Activated T-cell treated with anti-CD3 and anti-CD28 coated beads, Interleukin-2, amount 50 U/mL, for 48 hours (primary cell): ENCODE measurements at places on chromosomes 12 and 14.

GRCh38 chr14:46661728-46662127 lies 10.1 kb upstream of the RPL10L start:
- no peak for DNase-seq

GRCh38 chr14:61472801-61473376 lies 151.5 kb downstream of the PRKCH start:
- DNase-seq: peak; percentile 88

DNA sequence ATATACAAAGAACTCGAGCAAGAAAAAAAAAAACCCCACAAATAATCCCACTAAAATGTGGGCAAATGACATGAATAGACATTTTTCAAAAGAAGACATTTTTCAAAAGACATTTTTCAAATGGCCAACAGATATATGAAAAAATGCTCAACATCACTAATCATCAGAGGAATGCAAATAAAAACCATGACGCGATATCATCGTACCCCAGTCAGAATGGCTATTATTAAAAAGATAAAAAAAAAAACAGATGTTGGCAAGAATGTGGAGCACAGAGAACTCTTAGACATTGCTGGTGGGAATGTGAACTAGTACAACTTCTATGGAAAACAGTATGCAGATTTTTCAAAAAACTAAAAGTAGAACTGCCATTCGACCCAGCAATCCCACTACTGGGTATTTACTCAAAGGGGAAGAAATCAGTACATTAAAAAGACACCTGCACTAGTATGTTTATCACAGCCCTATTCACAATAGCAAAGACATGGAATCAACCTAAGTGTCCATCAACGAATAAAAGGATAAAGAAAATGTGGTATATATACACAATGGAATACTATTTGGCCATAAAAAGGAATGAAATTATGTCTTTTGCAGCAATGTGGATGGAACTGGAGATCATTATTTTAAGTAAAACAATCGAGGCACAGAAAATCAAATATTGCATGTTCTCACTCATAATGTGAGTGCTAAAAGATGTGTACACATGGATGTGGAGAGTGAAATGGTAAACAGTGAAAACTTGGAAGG lies 16.3 kb downstream of the ZBTB39 start:
- DNase-seq: no peak

- no peak for DNase-seq
Measured at GRCh38 chr12:99131751-99132199, 486.7 kb downstream of the APAF1 start.

DNA sequence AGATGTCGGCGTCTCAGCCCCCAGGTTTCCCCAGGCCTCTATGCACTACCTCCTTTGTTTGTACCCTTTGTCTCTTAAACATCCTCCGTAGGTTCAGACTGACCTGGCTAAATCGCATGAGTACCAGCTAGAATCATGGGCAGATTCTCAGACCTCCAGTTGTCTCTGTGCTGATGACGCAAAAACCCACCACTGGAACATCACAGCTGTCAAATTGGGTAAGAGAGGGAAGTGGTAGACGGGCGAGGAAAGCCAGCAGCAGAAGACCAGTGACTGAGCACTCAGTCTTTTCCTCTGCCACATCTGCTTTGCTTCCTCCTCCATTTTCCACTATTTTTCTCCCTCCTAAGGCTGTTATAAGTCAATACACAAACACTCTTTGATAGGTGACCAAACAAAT lies 29.7 kb downstream of the A2ML1 start:
- DNase-seq: no peak

DNA sequence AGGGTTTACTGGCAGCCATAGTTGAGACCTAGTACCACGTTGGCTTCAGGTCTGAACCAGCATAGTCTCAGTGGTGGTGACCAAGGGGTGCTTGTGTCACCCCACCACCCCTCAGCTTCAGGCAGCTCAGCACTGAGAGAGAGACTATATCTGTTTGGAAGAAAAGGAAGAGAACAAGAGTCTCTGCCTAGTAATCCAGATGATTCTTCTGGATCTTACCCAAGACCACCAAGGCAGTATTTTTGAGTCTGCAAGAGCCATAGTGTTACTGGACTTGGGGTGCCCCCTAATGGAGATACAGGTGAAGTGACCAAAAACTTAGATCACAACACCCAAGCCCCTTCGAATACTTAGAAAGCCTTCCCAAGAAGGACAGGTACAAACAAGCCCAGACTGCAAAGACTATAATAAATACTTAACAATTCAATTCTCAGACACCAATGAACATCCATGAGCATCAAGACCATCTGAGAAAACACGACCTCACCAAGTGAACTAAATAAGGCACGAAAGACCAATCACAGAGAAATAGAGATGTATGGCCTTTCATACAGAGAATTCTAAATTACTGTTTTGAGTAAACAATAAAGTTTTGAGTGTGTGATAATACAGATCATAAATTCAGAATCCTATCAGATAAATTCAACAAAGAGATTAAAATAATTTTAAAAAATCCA lies 107.0 kb downstream of the HELB start:
- DNase-seq: peak; percentile 25

- DNase-seq: no peak
Measured at GRCh38 chr12:105977236-105977635, 161.5 kb downstream of the NUAK1 start.

DNA sequence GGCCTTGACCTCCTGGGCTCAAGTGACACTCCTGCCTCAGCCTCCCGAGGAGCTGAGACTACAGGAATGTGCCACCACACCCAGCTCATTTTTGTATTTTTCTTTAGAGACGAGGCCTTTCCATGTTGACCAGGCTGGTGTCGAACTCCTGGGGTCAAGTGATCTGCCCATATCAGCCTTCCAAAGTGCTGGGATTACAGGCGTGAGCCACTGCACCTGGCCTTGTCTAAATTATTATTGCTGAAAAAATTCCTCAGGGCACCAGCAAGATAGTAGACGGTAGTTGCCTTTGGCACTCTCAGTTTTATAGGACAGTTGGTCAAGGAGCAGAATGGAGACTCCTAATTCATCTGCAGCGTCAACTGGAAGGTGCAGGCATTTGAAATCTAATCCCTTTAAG lies 2.5 kb upstream of the AICDA start:
- no peak for DNase-seq

GRCh38 chr12:70121562-70121961 lies 121.7 kb upstream of the CNOT2 start:
- DNase-seq: no peak

- no peak for DNase-seq
Measured at GRCh38 chr12:21608196-21608595, 3.5 kb upstream of the GYS2 start.

DNA sequence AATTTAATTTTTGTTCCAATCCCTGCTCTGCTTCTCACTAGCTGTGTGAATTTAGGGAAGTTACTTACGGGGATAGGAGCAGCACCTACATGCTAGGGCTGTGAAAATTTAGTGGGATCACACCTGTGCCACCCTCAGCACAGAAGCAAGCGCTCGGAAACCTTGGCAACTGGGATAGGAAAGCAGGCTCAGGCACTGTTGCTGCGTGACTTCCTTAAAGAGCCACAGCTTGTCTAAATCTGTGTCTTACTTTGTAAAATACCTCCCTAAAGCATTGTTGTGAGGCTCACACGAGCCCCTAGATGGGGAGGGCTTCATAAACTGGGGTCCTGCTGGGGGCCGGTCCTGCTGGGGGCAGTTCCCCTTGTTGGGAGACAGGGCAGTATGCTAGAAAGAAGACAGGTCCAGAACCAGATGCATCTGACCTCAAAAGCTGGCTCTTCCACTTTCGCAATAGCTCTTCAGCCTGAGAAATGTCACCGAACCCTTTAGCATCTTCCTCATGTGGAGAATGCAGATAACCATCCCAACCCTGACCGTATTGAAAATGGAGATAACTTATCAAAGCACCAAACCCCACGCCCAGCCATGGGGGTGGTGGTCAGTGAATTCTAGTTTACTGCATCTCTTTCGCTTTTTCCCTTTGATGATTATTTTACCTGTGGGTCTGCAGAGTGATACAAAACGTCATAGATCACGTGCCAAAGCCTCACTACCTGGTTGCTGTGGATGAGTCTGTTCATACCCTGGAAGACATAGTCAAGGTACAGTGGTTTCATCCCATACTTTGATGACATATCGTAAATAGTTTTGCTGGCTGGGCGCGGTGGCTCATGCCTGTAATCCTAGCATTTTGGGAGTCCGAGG lies 54.1 kb downstream of the AK7 start:
- no peak for DNase-seq

DNA sequence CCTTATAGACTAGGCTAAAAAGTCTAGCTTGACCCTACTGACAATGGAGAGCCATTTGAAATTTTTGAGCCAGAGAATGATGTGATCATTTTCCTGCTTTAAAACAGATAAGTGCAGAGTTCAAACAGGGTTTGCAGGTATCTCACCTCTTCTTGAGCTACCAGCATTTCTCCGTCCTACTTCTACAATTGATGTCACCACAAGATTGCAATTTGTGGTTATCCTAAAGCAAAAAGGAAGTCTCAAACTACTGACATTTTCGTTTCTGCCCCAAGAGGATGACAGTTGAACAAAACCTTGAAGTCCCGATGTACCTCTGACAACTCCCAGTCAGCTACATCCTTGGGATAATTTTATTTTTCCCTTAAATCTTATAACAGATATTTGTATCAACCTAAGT lies 86.7 kb downstream of the PTGER2 start:
- no peak for DNase-seq

DNA sequence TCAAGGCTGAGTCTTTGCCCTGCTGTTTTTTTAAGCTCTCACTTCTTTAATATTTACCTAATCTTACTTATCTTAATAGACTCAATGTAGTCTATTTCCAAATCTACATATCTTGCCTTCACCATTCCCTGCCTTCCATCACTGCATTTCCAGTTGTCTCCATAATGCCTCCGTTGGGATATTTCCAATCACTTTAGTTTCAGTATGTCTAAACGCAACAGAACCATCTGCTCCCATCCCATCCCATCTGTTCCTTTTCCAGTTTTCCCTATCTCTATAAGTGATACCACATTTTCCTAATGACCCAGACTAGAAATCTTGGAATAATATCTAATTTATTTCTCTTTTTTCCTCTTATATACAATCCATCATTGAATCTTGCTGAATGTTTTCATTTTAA lies 15.1 kb upstream of the CCDC198 start:
- DNase-seq: no peak

GRCh38 chr14:59292921-59293534 lies 104.6 kb downstream of the DAAM1 start:
- no peak for DNase-seq

- no peak for DNase-seq
Measured at GRCh38 chr12:49808686-49809380, 19.4 kb downstream of the NCKAP5L start.

GRCh38 chr12:102811110-102811737 lies 105.8 kb downstream of the PAH start:
- peak; percentile 24 for DNase-seq

- DNase-seq: peak; percentile 76
Measured at GRCh38 chr12:6167327-6168280, 32.6 kb upstream of the CD9 start.

- DNase-seq: no peak
Measured at GRCh38 chr12:91113621-91114020, 2.3 kb upstream of the LUM start.

GRCh38 chr12:10967409-10967808 lies 19.3 kb downstream of the TAS2R50 start:
- no peak for DNase-seq

DNA sequence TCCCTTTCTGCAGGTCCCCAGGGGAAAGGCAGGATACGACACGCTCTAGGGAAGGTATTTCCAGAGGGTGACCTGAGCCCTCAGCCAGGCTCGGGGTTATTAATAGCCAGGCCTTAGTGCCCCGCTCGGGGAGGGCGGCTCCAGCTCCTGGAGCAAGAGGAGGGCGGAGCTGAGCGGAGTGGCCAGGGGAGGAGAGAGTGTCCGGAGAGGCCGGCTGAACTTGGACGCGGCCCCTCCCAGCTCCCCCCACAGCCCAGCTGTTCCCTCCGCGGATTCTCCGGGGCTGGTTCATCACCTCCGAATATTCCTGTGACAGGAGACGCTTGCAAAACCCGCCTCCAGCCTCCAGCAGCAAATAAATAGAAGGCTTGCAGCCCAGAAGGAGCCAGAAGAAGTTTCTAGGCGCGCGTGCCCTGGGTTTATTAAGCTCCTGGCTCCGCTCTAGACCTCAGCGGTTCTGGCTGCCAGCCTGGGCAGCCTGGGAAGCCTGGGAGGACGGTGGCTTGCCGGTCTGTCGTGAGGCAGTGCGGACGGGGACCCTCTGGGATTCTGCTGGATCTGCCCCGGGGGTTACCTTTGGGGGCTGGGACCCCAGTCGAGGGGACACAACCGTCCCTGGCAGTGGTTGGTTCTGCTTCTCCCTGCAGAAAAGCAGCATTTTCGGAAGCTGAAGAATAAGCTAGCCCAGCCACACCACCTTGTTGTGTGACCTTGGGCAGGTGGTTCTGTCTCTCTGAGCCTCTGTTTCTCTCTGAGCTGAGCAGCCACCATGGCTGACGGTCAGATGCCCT lies at the start of gene HSPB8:
TSS of gene HSPB8 (plus strand) at position 388 of the 791 bp plus-strand sequence. CDS start at position 770, 382 bp downstream.
- no peak for DNase-seq

- DNase-seq: no peak
Measured at GRCh38 chr14:77375973-77376770, 722 bp downstream of the TMED8 start.

GRCh38 chr12:117101953-117102799 lies 3.0 kb upstream of the TESC start:
- DNase-seq: no peak

- DNase-seq: no peak
Measured at GRCh38 chr14:100585448-100586152, 1.6 kb downstream of the BEGAIN start.

GRCh38 chr12:46205294-46205693 lies 63.5 kb downstream of the SLC38A1 start:
- no peak for DNase-seq

DNA sequence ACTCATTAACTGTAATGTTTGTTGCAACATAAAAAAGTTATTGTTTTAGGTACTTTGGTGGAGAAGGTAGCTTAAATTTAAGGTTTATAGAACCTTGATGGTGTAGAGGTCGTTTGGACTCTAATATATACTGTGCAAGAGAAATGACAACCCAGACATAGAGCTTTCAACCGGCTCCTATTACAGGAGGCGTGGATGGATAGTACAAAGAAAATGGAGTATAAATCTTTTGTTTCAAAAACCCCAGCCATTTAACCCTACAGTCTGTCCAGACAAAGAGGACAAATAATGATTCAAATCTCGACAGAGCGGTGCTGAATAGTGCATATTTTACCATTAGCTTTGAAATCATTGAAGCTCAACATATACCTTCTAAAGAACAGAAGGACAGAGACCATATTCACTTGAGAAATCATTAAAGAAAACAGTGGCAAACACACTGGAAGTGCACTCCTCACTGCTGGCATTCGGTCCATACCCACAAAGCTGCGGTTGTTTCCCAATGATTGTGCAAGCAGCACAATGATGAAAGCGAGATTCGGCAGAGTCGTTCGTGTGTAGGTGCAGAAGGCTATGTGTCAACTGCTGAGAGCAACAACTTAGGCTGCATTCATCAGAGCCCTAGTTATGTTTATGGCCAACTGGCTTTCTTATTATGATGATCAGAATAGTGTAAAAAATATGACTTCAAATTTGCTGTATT lies 688.6 kb downstream of the NOVA1 start:
- no peak for DNase-seq

GRCh38 chr12:95147866-95148265 lies 69.4 kb downstream of the FGD6 start:
- no peak for DNase-seq
